ENCODE measurements at places on chromosomes 7 and 10. TPM values are rescaled to one million over a fixed set of nuclear protein-coding genes. Genes with fewer than 3 reads are reported as not detected.

ERVW-1 gene
- total RNA-seq, result not detected

BMI1 gene
- 50.7 TPM for total RNA-seq

HMX2 gene
- not detected for total RNA-seq

HYAL4 gene
- not detected for total RNA-seq

FAM25A gene
- not detected for total RNA-seq
